Stimulated activated CD4-positive, alpha-beta T cell treated with anti-CD3 and anti-CD28 coated beads, Interleukin-1b, Interleukin-23, amount 100 ng/mL, for 4 hours (primary cell): ENCODE measurements at places on chromosomes 16 and 17.

DNA sequence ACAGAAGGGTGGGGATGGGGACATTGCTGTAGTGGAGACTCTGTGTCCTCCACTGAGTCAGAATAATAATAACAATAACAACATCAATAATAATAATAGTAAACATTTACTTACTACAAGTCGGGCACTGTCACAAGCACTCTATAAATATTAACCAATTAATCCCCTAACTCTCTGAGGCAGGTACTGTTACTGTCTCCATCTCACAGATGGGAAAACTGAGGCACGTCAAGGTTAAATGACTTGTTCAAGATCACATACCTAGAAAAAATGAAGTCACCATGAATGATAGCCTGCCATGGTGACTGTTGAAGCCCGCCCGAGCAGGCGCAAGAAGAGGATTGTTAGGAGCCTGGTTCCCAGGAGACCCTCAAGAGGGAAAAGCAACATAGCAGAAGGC lies 10.2 kb downstream of the PRR29 start:
- no peak for DNase-seq

DNA sequence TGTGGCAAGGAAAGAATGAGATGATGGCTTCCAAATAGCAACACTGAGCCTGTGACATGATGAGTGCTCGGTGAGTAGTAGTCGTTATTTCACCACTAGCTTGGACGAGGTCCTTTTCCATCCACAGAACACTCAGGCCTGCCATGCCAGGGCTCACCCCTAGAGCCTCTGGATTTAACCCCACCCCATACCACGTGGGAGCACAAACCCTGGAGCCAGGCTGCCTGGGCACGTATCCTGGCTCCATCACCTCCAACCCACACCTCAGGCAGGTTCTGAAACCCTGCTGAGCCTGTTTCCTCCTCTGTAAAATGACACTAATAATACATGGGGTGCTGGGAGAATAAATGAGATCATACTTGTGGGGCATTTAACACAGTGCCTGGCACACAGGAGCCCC lies 192.4 kb downstream of the KATNIP start:
- no peak for DNase-seq

- no peak for DNase-seq
Observed at GRCh38 chr17:40194821-40195220, 17.6 kb downstream of the RAPGEFL1 start.

DNA sequence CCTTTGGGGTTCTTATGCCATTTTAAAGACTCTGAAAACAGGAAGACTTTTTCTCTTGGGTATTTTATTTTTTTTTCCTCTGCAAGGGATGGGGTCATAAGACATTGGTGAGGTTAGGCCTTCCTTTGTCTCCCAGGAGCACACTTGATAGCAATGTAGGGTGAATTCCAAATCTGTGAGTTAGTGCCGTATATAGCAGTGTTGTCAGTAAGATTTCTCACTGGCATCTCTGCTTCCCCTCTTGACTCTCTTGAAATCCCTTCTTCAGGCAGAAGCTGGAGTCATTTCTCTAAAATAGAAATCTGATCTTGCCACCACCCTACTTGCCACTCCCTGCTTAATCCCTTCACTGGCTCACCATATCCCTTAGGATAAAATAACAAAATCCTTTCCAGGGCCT lies 529.7 kb downstream of the WWOX start:
- no peak for DNase-seq

GRCh38 chr16:5884996-5885395 lies 787.4 kb upstream of the EEF2KMT start:
- DNase-seq, result no peak

- no peak for DNase-seq
Observed at GRCh38 chr16:58461056-58461455, 38.9 kb upstream of the NDRG4 start.

DNA sequence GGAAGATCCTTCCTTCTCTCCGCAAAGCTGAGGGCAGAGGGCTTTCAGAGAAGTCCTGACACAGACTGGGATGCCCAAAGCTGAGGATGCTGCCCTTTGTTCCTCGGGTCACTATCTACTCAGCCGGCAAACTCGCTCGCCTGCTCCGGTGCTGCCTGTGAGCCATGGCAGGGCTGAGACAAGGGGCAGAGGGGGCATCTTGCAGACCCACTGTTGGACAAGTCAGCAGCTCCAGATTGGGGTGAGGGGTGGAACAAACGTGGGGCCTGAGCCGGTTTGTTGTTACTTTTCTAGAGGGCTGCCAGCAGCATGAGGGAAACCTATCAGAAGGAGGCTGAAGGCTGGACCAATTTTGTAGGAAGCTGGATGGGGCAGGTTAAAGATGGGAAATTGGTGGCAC lies 47.1 kb upstream of the PIK3R6 start:
- DNase-seq, result no peak

GRCh38 chr17:75828741-75829140 lies 15.5 kb downstream of the UNC13D start:
- no peak for DNase-seq

GRCh38 chr17:70896843-70897242 lies 727.5 kb downstream of the KCNJ2 start:
- no peak for DNase-seq

DNA sequence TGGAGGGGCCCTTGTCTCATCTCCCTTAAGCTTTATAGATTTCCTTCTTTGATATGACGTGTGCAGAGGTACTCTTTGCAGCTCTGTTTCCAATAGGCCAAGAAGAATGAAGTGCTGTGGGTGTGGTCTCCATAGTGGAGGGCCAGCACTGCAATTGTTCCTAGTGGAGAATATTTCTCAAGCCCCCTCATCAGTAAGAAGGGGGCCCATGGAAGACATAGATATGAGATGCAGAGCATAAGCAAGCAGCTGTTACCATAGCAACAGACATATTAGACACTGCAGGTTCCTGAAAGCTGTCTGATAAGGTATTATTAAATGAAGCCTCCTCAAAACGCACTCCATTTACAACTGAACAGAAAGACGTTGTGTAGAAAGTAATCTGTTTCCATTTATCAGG lies 240.7 kb downstream of the ZFHX3 start:
- no peak for DNase-seq

GRCh38 chr17:39757931-39758873 lies 20.5 kb downstream of the GRB7 start:
- DNase-seq, result no peak

DNA sequence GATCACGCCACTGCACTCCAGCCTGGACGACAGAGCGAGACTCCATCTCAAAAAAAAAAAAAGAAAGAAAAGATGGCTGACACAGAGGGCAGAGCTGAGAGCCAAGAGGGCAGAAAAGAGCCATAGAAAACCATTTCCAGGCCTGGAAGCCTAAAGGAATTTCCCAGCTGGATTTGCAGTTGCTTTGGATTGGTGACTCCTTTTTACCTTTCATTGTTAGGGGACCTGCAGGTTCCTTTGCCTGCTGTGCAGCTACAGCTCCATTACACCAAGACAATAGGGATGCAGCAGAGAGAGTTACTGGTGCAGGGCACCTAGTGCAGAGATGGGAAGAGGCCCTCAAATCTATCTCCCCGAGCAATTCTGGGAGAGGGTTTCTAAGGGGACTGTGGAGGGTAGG lies 18.4 kb downstream of the ZNF668 start:
- DNase-seq, result no peak

DNA sequence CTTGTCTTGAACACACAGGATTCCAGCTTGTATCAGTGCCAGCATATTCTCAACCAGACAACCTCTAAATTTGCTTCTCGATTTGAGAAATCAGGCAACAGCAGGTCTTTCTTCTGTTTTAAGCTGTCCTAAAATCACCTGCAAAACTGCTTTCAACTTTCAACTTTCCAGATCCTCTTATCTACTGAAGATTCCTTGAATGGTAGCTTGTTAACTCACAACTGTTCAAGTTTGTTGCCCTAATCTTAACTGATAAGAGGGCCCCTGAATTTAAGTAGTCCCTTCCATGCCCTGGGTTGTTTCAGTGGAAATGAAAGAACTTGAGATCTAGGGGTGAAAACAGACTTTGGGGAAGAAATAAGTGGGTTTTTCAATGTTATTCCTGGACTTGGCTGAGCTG lies 57.2 kb downstream of the CHD9 start:
- DNase-seq, result no peak

DNA sequence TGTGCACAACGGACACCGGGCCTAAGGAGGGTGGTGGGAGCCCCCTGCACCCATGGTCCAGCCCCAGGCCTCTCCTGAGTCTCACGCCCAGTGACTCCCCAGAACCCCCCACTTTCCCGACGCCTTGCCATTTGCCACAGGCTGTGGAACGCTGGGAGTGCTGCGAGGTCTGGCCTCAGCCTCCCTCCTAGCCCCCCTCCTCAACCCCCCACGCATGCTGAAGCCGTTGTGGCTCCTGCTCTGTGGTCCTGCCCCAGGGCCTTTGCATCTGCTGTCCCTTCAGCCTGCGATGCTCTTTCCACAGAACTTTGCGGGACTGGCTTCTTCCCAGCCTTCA lies 226.0 kb upstream of the GSE1 start:
- DNase-seq, result no peak

DNA sequence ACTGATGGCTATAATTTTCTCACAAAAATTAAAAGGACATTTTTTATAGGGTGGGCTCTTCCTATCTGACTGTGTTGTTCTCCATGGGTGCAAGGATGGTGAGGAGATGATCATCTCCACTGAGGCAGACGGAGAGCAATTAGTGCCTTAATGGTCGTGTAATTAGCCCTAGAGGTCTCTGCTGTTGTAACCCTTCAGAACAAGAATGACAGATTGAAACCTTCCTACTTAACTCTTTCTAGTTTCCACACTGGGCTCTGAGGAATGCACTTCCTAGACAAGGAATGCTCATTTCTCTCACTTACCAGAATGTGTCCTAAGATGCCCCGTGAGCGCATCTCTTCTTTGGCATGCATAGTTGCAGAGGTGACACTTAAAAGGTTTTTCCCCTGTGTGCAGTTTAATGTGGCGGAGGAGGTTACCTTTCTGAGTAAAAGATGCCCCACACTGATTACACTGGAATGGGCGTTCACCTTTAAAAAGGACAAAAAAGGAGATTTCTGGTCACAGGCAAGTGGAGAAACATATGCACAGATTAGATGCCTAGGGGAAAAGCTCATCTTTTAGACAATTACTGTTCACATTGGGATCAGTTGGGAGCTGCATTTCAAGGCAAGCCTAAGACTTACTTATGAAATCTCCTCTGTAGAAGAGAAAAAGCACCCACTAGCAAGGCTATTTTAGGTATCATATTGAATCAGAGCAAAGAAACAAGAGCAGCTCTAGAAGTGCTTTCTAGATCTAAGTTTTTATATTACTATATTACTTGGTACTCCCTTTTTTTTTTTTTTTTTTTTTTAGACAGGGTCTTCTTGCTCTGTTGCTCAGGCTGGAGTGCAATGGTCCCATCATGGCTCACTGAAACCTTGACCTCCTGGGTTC lies 53.6 kb downstream of the GRB7 start:
- no peak for DNase-seq

- DNase-seq, result no peak
Observed at GRCh38 chr17:8836821-8837562, 30.5 kb downstream of the PIK3R6 start.

- no peak for DNase-seq
Observed at GRCh38 chr17:65558683-65559460, 2.6 kb downstream of the AXIN2 start.

DNA sequence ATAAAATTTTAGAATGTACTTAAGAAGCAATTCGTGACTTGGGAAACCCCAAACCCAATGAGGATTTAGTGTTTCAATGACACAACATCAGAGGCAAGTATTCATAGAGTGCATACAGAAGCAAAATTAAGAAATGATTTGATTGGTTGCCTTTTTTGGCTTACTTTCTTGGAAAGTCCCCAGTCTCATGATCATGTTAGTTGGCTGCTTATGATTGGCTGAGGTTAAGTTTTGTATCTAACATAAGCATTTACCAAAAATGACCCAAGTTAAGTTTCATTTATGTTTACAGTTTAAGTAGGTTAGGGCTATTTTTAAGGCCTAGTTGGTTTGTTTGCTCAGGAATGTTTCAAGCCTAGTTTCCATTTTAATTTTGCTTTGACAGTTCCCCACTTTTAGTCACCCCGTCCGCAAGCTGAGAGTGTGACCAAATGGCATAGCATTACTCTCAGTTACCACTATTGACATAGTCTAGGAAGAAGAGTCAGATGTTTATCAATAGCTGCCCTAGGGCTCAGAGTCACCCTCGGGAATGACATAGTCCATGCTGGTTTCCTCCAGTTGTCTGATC lies 36.2 kb downstream of the DGKE start:
- DNase-seq, result no peak

DNA sequence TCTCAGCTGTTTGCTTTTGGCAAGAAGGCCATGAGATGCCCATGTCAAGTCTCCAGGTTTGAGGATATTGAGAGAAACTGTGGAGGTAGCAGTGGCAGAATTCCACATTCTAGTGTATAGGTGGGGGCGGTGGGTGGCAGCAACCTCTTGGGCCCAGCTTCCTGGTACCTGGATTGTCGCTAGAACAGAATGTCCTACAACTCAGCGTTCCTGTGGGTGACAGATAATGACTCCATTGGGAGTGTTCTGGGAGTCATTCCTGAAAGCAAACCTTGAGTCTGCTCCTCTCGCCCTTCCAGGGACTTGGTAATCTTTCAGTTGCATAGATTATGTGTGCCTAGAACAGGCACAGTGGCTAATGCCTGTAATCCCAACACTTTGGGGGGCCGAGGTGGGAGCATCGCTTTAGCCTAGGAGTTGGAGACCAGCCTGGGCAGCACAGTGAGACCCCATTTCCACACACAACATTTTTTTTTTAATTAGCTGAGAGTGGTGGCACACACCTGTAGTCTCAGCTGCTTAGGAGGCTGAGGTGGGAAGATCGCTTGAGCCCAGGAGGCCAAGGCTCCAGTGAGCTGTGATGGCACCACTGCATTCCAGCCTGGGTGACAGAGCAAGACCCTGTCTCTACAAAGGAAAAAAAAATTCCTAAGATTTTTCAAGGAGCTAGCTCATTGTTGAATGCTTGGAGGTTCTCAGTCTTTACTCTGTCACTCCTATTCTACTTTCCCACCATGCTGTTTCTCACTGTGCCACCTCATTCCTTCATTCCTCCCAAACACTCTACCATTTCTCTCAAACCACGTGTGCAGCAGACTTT lies 37.9 kb upstream of the METTL16 start:
- DNase-seq, result no peak

- DNase-seq, result no peak
Observed at GRCh38 chr17:49659661-49660382, 18.1 kb downstream of the SPOP start.

DNA sequence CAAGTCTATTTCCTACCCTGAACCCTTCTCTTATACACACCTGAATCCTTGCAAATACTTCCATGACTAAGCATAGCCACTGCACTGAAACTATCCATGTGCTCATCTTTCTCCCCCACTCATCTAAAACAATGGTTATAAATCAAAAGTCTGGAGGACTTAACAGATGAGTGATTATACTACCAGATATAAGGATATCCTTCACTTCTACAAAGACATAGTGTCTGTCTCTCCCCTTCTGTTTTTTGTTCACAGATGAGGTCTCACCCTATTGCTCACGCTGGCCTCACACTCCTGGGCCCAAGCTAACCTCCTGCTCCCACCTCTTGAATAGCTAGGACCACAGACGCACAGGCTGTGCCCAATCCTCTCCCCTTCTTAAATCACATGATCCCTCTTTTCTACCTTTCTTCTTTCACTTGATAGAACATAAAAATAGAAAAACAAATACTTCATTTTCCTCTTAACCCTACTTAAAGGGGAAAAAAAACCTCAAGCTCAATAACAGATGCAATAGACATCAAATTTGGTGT lies 19.2 kb downstream of the CEP112 start:
- no peak for DNase-seq
